ENCODE measurements at places on chromosomes 2 and 18.

GRCh38 chr2:173090276-173090877, 14.7 kb downstream of the MAP3K20 start:
- no peak for DNase-seq

DNA sequence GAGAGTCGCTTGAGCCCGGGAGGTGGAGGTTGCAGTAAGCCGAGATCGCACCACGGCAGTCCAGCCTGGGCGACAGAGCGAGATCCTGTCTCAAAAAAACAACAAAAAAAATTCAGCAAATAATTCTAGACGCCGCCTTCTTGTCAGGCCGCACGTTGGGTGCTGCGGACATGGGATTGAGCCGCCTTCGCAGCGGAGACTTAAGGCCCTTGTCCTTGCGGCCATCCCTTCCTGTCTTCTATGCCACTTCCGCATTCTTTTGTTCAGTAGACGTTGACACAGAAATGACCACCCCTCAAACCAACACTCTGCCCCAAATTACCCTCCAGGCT, 15.8 kb downstream of the PTPN18 start:
- no peak for DNase-seq

DNA sequence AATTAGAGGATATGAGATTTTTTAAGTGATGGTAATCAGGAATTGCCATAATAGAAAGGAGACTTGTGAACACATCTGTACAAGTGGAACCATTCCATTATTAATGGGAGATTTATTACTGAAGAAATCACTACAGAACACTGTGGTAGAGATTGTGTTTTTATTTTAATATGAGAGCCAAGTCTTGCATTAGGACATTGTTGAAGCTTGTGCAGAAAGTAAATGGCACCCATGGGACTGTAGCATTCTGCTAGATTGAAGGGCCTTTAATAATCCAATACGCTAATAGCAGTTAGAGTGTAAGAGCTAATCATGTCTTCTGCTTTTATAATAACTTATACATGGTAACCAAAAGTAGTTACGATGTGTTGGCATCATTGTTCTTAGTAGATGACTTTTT, 83.6 kb downstream of the VRK2 start:
- no peak for DNase-seq

GRCh38 chr2:88148929-88149438, 21.1 kb upstream of the FABP1 start:
- DNase-seq, result no peak

- DNase-seq, result no peak
These were observed 131.4 kb upstream of the ITGB6 start for GRCh38 chr2:160331258-160332025.

GRCh38 chr2:37585295-37585908, 86.0 kb downstream of the CDC42EP3 start:
- peak; percentile 44 for DNase-seq

DNA sequence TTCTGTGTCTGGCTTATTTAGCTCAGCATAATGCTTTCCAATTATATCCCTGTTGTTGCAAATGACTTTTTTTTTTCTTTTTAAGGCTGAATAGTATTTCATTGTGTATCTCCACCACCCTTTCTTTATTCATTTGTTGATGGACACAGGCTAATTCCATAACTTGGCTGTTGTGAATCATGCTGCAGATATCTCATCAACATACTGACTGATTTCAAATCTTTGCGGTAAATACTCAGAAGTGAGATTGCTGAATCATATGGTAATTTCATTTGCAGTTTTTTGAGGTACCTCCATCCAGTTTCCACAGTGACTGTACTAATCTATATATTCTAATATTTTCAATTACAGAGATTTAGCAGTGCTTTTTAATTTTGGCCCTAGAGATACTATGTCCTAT, 266.2 kb downstream of the TMX3 start:
- no peak for DNase-seq

GRCh38 chr2:238939521-238940403, 91.9 kb downstream of the TWIST2 start:
- no peak for DNase-seq

DNA sequence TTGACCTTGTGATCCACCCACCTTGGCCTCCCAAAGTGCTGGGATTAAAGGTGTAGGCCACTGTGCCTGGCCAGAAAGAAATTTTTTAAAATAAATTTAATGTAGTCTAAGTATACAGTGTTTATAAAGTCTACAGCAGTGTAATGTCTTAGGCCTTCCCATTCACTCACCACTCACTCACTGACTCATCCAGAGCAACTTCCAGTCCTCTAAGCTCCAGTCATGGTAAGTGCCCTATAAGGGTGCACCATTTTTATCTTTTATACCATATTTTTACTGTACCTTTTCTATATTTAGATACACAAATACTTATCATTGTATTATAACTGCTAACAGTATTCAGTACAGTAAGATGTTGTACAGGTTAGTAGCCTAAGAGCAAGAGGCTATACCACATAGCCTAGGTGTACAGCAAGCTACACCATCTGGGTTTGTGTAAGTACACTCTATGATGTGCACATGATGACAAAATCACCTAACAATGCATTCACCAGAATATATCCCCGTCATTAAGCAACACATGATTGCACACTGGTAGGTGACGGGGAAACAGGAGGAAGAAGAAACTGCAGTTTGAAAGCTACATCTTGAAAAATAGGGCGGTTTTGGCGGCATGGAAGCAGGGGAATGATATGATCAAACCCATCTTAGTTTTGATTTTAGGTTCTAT, 105.1 kb upstream of the ITGB6 start:
- no peak for DNase-seq

DNA sequence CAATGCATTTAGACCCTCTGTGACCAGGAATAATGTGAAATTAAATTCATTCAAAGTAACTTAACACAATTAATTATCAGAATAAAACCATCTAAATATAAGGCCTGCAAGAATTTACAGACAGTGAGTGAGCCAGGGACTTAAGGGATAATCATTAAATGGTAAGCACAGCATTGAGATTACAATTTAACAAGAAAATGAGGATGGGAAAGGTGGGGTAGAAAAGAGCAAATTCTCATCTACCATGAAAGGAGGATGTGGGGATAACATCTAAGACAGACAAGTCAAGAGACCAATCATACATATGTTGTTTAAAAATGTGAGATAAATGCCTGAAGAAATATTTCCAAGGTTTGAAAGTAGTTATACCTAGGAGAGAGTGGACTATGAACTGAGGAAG, 259.3 kb upstream of the NT5C1B start:
- no peak for DNase-seq

DNA sequence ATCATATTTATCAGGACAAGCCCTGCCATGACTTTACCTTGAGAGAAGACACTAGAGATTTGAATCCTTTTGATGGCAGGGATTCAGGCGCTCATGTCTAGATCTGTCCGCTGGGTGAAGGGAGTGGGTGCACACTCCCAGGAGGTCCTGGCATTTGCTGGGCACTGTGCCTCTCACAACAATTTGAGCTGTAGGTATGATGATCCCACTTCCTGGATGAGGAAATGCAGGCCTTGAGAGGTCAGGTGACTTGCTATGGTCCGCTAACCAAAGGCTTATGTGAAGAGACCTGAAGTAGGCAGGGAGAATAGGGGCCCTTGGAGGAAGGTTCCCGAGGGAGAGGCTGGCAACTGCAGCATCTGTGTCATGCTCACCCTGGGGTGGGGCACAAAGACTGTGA, 206.1 kb downstream of the HAUS1 start:
- no peak for DNase-seq

GRCh38 chr2:171253279-171253678, 92.6 kb upstream of the TLK1 start:
- DNase-seq, result no peak

- DNase-seq, result no peak
These were observed 293.2 kb downstream of the ALK start for GRCh38 chr2:29628108-29628745.

- no peak for DNase-seq
These were observed 70.4 kb downstream of the ZNF521 start for GRCh38 chr18:25281556-25281955.

- no peak for DNase-seq
These were observed 667.2 kb downstream of the ZEB2 start for GRCh38 chr2:143852759-143853158.

GRCh38 chr18:2108591-2108990, 462.7 kb downstream of the METTL4 start:
- DNase-seq, result no peak

DNA sequence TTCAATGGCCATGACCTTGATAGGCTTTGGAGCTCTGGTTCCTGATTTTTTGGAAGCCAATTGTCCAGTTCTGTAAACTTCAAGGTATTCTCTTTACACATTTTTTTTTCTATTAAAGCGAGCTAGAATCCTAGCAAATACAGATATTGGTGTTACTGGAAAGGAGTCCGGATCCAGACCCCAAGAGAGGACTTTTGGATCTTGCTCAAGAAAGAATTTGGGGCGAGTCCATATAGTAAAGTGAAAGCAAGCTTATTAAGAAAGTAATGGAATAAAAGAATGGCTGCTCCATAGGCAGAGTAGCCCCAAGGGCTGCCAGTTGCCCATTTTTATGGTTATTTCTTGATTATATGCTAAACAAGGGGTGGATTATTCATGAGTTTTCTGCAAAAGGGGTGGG, 45.1 kb downstream of the CD8B2 start:
- DNase-seq, result no peak

DNA sequence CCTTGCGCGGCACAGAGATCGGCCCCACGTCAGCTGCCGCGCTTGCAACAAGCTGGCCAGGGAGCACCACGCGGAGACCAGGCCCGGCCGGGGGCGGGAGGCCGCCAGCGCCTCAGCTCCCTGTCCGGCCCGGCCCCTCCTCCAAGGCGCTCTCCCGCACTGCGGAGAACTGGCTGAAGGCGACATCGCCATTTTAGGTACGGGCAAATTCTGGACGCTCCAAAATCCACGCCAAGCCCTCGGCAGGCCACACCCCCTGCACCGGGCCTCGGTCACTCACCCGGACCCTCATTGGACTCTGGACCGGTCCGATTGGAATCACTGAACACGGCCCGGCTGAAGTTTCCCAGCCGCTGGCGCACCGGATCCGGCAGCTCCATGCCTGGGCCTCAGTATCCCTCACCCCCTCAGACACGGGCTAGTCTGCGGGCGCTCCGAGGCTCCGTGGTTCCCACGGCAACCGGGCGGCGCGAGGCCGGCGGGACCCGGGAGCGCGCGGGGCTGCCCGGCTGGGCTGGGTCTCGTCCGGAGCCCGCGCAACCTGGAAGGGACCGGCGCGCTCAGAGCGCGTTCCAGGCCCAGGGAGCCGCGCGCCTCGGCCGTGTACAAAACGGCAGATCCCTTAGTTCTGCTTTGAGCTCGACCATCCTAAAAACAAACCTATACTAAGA, at the start of gene TMEM17:
Gene TMEM17 (minus strand): TSS at position 446 of the 671 bp plus-strand sequence. CDS start 66 bp downstream, at position 380.
- no peak for DNase-seq

- no peak for DNase-seq
These were observed 92.1 kb upstream of the EFEMP1 start for GRCh38 chr2:56015711-56016115.

GRCh38 chr2:189624648-189625355, 36.5 kb upstream of the ASNSD1 start:
- no peak for DNase-seq

GRCh38 chr2:145752091-145752806, 1232.3 kb upstream of the ZEB2 start:
- DNase-seq, result no peak

DNA sequence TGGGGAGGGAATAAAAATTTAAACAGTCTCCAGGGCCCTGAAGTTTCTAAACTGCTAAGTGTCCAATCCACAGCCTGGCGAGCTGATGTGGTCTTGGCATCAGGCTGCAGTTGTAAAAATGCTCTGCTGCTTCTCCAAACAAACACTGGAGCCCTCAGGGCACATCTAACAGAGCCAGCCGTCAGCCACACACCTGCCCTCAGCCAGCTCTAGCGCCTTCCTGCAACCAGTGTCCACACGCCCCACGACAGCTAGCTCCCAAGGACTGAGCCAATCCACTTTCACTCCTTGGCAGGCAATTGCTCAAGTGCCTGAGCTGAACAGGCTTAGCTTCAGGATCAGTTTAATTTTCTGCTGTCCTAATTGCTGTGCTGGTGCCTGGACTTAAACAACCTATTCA, 446.4 kb upstream of the RAB12 start:
- no peak for DNase-seq

DNA sequence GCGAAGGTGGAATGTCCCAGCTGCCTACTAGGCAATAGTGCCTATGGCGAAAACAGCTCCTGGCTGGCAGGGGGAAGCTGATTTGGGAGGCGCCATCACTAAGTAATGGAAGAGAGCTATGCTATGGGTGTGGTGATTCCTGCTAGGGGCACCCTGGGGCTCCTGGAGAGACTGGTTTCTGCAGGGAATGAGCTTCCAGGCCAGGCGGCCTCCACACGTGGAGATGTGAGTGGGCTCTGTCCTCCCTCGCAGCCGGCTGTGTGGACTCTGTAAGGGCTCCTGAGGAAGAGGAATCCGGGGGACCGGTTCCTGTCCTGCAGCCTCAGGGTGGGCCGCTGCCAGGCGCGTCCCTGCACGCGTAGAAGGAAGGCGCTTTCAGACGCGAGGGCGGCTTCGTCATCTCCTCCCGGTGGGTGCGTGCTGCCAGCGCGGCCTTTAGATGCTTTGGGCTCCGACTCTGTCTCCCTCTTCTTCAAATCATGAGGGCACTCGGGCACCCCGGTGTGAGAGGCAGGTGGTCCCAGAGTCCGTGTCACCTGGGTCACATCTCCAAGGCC, 55.5 kb upstream of the ANKRD62 start:
- peak; percentile 17 for DNase-seq

DNA sequence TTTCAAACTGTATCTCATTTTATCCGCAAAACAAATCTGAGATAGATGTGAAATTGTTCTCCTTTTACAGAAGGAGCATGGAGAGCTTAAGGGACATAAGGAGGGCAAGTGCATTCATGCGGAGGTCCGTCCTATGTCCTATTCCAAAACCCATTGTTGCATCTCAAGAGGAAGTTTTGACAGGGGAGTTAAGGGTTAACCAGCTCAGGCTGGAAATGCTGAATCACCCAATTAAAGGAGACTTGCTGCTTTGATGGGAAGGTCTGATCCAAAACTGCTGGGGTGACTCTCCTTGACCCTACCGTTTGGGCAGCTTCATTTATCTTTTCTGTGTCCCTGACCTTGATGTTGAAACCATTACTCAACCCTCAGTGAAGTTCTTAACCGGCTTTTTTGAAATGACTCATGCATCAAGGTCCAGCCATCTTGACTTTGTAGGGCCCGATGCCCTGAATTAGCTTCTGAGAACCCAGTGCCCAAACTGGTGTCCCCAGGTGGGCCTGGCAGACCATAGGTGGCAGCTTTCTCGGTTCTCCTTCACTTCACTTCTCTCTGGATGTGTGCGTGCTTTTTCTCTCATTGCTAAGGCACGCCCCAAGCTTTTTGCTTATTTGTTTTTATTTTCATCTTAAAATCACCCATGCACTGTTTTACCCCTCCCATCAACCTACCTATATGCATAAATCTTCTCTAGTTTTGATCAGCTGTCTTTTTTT, 15.9 kb upstream of the TXNDC2 start:
- no peak for DNase-seq

- no peak for DNase-seq
These were observed 431.3 kb downstream of the TSN start for GRCh38 chr2:122186761-122187222.

All from activated T-cell treated with anti-CD3 and anti-CD28 coated beads, Interleukin-2, amount 50 U/mL, for 4 hours (primary cell).